ENCODE measurements at places on chromosomes 13 and 19.

DNA sequence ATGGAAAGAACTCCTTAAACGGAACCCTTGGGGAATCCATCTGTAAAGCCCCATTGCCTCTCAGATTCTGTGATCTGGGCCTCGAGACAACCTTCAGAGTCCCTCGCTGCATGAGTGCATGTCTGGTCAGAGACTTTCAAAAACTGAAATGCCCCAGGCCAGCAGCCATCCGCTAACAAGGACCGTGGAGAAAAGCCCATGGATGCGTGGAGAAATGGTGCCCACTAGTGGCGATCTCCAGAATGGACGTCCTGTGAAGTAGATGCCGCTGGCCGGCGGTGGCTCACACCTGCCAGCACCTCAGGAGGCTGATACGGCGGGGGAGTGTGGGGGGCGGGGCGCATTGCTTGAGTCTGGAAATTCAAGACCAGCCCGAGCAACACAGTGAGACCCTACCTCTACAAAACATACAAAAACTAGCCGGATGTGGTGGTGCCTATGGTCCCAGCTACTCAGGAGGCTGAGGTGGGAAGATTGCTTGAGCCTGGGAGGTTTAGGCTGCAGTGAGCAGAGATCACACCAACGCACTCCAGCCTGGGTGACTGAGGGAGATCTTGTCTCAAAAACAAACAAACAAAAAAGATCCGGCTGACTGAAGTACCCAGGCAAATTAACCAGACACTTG lies 7.9 kb upstream of the CDC16 start:
- DNase-seq: peak; percentile 84

DNA sequence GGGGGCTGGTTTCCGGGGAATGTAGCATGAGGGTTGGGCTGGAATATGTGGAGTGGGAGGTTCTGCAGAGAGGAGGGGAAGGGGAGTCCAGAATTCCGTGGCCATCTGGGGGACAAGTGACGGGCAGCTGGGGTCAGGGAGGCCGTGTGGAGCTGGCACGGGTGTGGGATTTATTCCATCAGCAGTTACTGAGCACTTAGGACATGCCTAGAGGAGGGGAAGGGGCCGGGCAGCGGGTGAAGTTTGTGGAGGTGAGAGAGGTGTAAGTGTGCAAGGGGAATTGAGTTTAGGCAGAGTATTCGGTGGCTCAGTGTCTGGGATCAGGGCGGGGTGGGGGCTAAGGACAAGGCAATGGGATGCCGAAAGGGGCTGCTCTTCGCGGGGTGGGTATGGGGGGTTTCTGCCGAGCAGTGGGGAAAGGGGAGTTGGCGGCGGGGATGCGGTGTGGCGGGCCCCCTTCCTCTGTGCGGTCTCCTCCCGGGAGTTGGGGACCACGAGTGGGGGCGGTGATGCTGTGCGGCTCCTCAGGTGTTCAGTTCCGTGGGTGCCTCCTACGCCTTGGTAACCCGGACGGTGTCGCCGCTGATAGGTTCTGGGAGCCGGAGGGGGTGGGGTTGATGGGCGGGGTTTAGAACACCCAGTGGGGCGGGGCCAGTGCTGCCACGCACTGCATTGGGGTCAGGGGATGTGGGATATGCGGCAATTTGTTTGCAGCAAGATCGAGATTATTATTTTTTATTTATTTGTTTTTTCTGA lies 5.4 kb downstream of the CCDC61 start:
- no peak for DNase-seq

- DNase-seq: peak; percentile 41
Measured at GRCh38 chr13:29948244-29948643, 97.8 kb upstream of the UBL3 start.

GRCh38 chr19:4206818-4207484 lies 22.4 kb upstream of the EBI3 start:
- peak; percentile 51 for DNase-seq

GRCh38 chr19:41868120-41868988 lies 8.3 kb downstream of the RPS19 start:
- no peak for DNase-seq

Measured in EH (cell line).